ENCODE measurements at places on chromosomes 7 and 10. TPM values are rescaled to one million over a fixed set of nuclear protein-coding genes. Genes with fewer than 3 reads are reported as not detected.

DNA sequence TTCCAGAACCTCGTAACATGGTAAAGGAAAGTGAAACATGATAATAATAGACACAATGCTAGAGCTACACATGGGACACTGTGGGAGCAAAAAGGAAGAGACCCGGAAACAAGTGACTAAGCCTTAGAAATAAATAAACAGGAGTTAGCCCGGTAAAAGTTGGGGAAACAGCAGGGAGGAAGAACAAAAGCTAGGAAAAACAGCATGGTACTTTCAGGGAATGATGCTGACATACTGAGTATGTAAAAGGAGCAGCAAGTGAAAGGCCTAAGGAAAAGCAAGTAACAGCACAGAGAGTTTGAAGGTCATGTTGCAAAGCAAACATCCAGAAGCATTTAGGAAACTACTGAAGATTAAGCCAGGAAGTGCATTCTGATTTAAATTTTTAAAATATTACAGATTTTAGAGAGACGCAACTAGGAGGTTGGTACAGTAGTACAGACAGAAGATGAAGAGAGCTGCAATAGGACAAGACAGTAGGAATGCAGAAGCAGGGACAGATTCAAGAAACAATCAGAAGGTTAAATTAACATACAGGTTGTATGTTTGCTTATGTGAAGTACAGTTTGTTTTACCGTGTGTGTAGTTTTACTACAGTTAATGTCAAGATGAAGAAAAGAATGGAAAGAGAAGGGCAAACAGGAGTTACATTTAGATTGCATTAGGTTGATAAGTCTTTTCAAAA, 63.7 kb downstream of the ARHGAP12 start:
- peaks cover 2% of the 10 kb centered on the region for H3K4me1 ChIP-seq
- no peak for DNase-seq
- H3K27ac ChIP-seq: peak overlapping the region; percentile 53
- H3K4me3 ChIP-seq: no peak overlapping the region
- no peaks in the 10 kb centered on the region for H3K27me3 ChIP-seq

NKX2-3 gene
- not detected for total RNA-seq

DNA sequence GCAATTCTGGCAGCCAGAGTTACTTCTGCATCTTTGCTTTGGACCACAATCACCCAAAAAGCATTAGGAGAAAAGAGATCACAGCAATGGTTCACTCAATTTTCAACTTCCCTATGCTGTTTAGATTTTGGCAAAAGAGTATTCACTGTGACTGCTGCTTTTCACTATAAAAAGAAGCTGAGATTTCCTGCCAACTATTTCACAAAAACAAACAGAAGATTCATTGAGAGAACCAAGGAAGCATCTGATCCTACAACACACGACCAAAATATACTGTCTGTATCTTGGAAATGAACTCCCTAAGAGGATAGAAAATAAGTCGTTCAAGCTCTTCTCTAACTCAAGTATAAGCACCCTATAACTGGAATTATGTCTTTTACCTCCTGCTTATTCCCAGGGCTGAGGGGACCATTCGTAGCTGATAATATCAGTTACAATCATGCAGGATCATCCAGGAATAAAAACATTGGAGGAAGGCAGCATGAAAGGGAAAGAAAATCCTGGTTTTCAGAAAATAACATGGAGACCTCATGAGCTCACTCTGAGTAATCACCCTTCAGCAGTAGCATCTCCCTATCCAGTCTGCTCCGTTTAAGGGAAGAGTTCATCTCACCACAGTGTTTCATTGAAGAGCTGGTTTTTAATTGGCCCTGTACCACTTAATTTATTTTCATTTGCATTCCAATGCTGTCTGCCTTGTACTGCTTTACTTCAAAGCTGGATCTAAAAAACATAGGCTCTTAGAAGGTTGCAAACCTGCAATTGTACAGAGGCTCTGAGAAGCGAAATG, 256.2 kb downstream of the PAXIP1 start:
- no peak overlapping the region for H3K27ac ChIP-seq
- no peaks in the 10 kb centered on the region for H3K36me3 ChIP-seq
- DNase-seq: no peak

DNA sequence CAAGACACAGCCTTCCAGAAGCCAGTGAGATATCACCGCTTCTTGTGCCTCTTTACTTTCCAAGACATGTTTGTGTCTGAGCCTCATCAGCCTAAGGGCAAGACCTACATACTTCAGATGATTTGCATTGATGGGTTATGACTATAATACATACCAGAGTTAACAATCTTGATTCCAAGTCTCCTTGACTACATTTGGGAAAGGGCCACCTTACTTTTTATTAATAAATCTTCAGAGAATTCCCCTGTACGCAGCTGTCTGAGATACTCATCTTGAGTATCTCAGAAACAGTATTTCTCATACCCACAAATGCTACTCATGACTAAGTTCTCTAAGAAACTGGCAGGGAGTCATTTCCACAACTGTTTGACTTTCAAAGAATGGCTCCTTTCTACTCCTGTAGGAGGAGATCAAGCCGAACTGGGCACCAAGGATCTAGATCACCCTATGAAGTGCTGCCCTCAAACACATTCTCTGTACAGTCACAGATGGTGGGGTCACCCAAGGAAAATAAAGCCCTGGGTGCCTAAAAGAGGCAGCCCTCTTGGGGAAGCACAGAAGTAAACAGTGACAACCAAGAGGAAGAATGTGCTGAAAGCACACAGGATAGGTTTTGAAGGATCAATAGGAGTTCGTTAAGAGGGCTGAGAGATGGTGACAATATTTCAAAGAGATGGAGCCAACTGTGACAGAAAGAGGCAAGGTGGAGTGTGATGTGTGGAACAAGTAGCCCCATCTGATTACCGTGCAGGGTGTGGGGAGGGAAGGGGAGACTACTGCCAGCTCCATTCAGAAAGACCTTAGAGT, 138.9 kb downstream of the JAZF1 start:
- H3K36me3 ChIP-seq: no peaks in the 10 kb centered on the region
- H3K4me1 ChIP-seq: peaks cover 3% of the 10 kb centered on the region
- H3K27ac ChIP-seq: no peak overlapping the region
- no peaks in the 10 kb centered on the region for H3K27me3 ChIP-seq

GRCh38 chr10:88194041-88194887, 330.8 kb downstream of the PTEN start:
- no peak overlapping the region for H3K4me3 ChIP-seq
- no peaks in the 10 kb centered on the region for H3K27me3 ChIP-seq
- no peak overlapping the region for H3K27ac ChIP-seq
- DNase-seq: no peak
- H3K4me1 ChIP-seq: no peaks in the 10 kb centered on the region

DNA sequence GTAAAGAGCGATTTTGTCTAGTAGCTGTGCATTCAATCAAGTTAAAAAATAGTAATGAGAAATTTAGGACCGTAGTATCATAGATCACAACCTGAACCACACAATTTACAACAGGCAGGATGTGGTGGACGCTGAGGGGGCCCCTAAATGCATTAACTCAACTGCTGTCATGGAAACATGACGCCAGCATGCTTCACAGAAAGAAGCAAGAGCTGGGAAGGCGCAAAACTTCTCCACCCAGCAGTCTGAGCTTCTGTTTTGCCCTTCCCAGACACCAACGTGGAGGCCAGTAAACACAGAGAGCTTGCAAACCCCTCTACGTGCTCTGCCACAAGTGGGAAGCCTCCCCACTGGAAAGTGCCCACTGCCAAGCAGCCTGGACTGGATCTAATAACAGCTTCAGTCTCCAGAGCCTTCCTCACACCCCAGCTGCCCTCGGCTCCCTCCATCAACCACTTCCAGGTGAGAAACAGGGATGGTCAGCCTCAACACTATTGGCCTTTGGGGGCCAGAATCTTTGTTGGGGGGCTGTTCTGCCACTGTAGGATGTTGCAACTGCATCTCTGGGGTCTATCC, 151.8 kb downstream of the SFMBT2 start:
- DNase-seq: no peak
- no peak overlapping the region for H3K4me3 ChIP-seq
- H3K36me3 ChIP-seq: peaks cover 5% of the 10 kb centered on the region
- H3K27me3 ChIP-seq: no peaks in the 10 kb centered on the region

GRCh38 chr10:43093423-43094076, 16.7 kb downstream of the RET start:
- no peak overlapping the region for H3K4me3 ChIP-seq
- H3K4me1 ChIP-seq: no peaks in the 10 kb centered on the region
- peak; percentile 56 for DNase-seq
- no peaks in the 10 kb centered on the region for H3K36me3 ChIP-seq

ALOX5 gene
- 3.7 TPM for total RNA-seq

GRCh38 chr7:105890290-105890997, 14.0 kb upstream of the ATXN7L1 start:
- no peak for DNase-seq
- H3K4me1 ChIP-seq: peaks cover 6% of the 10 kb centered on the region
- no peak overlapping the region for H3K27ac ChIP-seq
- no peaks in the 10 kb centered on the region for H3K27me3 ChIP-seq
- H3K4me3 ChIP-seq: no peak overlapping the region

- DNase-seq: no peak
- peaks cover 3% of the 10 kb centered on the region for H3K36me3 ChIP-seq
- H3K27me3 ChIP-seq: no peaks in the 10 kb centered on the region
- no peaks in the 10 kb centered on the region for H3K4me1 ChIP-seq
- H3K4me3 ChIP-seq: no peak overlapping the region
Measured at GRCh38 chr7:86911659-86912058, 147.8 kb downstream of the ELAPOR2 start.

CRTAC1 gene
- 0.46 TPM for total RNA-seq

ERVW-1 gene
- total RNA-seq: 0.09 TPM

GRCh38 chr7:124263232-124263827, 230.5 kb upstream of the TMEM229A start:
- no peaks in the 10 kb centered on the region for H3K36me3 ChIP-seq
- peak; percentile 50 for DNase-seq
- H3K4me3 ChIP-seq: no peak overlapping the region

Measured in H9 (cell line).